ENCODE measurements at places on chromosomes 2 and 18. TPM values are rescaled to one million over a fixed set of nuclear protein-coding genes. Genes with fewer than 3 reads are reported as not detected.

The CPS1 gene
- 4.7 TPM for total RNA-seq

The AGXT gene
- 0.10 TPM for total RNA-seq

DNA sequence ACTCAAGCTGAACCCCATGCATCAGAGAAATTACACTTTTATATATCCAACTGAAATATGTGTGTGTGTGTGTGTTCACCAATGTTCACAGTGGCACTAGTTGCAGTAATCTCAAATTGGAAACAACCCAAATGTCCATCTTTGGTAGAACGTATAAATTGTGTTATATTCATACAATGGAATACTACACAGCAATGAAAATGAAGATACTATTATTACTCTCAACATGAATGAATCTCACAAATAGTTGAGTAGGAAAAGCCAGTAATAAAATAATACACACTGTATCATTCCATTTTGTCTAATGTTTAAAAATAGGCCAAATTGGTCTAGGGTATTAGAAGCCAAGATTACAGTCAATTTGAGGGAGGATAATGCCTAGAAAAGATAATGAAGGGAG is 48.0 kb upstream of the NFE2L2 start:
- DNase-seq: no peak

DNA sequence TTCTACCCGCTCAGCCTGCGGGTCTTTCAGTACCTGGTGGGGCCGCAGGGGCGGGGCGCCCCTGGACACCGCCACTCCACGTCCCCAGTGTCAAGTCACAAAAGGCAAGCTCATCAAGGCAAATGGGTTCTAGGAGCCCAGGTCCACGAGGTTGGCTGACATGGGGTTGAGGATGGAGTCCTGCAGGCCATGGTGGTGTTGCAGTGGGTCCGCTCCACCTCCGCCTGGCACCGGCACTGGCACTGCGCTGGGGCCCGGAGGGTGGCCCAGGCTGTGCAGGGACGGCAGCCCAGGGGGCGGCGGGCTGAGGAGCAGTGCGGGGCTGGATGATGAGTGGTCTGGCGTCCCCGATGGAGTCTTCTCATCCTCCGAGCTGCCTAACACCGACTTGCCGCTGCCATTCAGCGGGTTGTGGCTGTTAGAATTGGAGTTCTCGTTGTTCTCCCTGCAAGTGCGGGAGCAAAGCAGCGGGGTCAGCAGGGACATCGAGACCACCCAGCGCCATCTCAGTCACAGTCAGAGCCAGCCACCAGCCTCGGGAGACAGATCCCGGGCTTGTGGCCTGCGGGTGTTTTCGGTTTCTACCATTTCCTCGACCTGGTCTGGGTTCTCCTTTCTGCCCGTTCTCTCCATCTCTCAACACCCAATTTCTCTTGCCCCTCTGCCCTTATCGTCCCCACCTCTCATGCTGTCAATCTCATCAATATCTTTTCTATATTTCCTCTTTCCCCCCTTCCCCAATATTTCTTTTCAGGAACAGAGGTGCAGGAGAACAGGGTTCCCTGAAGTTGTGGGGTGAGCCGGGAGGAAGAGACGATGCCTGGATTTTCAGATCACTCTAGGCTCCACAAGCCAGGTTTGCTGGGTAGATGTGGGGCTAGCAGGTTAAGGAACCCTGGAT is 3.0 kb downstream of the SIX2 start:
- DNase-seq: no peak

GRCh38 chr2:71778514-71778913 is 325.2 kb downstream of the DYSF start:
- no peak for DNase-seq

The TSHZ1 gene
- 8.7 TPM for total RNA-seq

The ASXL3 gene
- 6.1 TPM for total RNA-seq

DNA sequence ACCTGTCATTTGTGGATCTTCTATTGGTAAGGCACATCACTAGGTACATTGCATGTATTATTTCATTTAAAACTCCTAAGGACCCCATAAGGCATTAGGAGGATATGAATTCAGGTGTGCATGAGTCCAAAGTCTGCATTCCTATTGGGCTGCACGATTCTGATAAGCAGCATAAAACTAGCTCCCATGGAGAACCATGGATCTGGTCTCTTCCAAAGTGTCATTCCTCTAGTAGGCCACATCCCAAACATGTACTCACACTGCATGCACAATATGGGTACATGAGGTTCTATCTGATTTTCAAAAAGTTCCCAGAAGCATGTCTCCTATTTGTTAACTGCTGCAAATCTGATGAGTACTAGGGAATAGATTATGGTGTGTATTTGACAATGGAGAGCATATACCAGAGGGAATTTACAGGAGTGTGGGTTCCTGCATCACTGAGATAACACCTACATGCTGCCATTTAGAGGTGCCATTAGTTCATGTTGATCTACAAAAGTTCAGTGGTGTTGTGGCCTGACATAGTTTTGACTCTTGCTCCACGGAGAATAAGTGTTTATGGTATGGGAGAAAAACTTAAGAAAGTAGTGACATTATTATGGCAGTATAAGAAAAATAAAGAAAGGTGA is 11.3 kb downstream of the CYTIP start:
- no peak for DNase-seq

The PTGR3 gene
- 11.8 TPM for total RNA-seq

DNA sequence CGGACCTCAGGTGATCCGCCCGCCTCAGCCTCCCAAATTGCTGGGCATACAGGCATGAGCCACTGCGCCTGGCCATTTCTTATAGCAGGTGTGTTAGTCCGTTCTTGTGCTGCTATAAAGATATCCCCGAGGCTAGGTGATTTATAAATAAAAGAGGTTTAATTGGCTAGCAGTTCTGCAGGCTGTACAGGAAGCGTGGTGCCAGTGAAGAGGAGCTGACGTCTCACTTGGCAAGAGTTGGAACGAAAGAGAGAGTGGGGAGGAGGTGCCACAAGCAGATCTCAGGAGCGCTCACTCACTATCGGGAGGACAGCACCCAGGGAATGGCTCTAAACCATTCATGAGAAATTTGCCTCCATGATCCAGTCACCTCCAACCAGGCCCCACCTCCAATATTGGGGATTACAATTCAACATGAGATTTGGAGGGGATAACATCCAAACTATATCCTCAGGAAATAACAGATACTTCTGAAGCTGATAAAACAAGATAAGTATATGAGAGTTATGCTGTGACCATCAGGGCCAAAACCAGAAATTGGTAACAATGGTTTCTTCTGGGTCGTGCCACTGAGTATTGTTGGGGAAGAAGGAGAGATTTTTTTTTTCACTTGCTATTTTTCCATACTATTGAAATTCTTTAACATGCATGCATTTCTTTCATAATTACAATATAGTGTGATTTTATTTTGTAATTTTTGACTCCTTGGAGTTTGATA is 7.4 kb upstream of the RMC1 start:
- DNase-seq: no peak

The ABCG8 gene
- total RNA-seq: under 0.01 TPM

Measured in skin of body (tissue), 3 donors.